Naive thymus-derived CD8-positive, alpha-beta T cell (primary cell): ENCODE measurements at places on chromosomes 16 and 17. TPM values are rescaled to one million over a fixed set of nuclear protein-coding genes. Genes with fewer than 3 reads are reported as not detected.

NHLRC4 gene
- total RNA-seq: 4.7 TPM

ASIC2 gene
- total RNA-seq: not detected

CHST4 gene
- total RNA-seq: not detected

GRCh38 chr17:67950945-67951344, 45.3 kb downstream of the C17orf58 start:
- DNase-seq: no peak

GRCh38 chr16:10368969-10369551, 16.8 kb upstream of the ATF7IP2 start:
- DNase-seq: no peak

- no peak for DNase-seq
Measured at GRCh38 chr16:4056161-4057105, 59.8 kb downstream of the ADCY9 start.

GRCh38 chr17:58007781-58008706, 998 bp upstream of the SRSF1 start:
- no peak for DNase-seq

MARVELD3 gene
- total RNA-seq: not detected

- no peak for DNase-seq
Measured at GRCh38 chr17:54007855-54008254, 185.1 kb downstream of the KIF2B start.

- DNase-seq: no peak
Measured at GRCh38 chr16:65377195-65377594, 255.3 kb upstream of the CDH11 start.

CRHR1 gene
- total RNA-seq: not detected

GRB7 gene
- total RNA-seq: not detected

- DNase-seq: no peak
Measured at GRCh38 chr17:33777674-33778073, 477.4 kb upstream of the CCL2 start.

SDK2 gene
- total RNA-seq: 11.3 TPM

DLX3 gene
- total RNA-seq: 0.18 TPM

GRCh38 chr16:86029131-86029741, 130.3 kb downstream of the IRF8 start:
- DNase-seq: no peak

GRCh38 chr17:75114552-75115314, 5.0 kb downstream of the ARMC7 start:
- DNase-seq: no peak

- no peak for DNase-seq
Measured at GRCh38 chr17:30926516-30926915, 4.8 kb downstream of the ADAP2 start.

DNA sequence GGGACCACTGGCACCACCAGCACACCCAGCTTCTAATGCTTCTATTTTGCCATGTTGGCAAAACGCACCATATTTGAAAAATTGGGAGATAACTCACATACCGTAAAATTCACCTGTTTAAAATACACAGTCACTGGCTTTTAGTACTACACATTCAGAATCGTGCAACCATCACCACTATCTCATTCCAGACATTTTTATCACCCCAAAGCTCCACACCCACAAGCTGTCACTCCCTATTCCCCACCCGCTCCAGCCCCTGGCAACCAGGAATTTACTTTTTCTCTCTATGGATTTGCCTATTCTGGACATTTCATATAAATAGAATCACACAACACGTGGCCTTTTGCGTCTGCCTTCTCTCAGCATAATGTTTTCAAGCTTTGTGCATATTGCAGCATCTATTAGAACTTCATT, 25.0 kb downstream of the PPL start:
- no peak for DNase-seq

- no peak for DNase-seq
Measured at GRCh38 chr17:65222214-65222738, 85.1 kb downstream of the RGS9 start.

GRCh38 chr17:67393809-67394397, 16.8 kb downstream of the PITPNC1 start:
- DNase-seq: no peak

DNA sequence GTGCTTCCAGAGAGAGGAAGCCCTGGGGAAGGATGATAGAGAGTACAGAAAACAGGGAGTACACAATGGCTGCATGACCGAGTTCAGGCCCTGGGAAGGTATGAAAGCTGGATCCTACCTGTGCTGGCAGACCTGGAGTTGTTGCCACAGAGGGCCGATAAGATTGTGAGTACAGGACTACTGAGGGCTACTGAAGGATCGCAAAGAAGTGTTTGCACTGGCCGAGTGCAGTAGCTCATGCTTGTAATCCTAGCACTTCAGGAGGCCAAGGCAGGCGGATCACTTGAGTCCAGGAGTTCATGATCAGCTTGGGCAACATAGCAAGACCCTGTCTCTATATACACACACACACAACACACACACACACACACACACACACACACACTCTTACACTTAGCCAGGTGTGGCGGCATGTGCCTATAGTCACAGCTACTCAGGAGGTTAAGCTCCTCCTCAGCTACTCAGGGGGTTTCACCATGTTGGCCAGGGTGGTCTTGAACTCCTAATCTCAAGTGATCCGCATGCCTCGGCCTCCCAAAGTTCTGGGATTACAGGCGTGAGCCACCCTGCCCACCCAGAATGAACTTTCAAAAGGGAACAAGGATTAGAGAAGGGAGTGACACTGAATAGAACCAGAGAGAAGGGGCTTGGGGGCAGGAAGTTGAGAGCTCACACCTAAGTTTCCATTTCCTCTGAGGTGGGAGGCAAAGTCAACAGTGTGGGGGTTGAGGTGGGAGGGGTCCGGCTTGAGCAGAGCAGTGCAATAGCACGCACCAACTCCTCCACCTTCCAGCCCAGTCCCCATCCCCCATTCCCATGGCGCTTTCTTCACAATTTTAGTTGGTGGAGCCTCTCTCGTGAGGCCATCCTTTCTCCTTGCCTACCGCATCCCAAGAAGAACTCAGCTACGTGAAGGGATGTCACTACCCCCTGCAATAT, 7.5 kb downstream of the SCIMP start:
- peak; percentile 54 for DNase-seq

KCNG4 gene
- not detected for total RNA-seq

NEUROD2 gene
- total RNA-seq: not detected

TPSD1 gene
- total RNA-seq: not detected

RNF222 gene
- total RNA-seq: 0.18 TPM

GRCh38 chr17:58338841-58339754, 10.5 kb upstream of the TSPOAP1 start:
- no peak for DNase-seq

- no peak for DNase-seq
Measured at GRCh38 chr16:17723531-17724134, 252.9 kb upstream of the XYLT1 start.

DNA sequence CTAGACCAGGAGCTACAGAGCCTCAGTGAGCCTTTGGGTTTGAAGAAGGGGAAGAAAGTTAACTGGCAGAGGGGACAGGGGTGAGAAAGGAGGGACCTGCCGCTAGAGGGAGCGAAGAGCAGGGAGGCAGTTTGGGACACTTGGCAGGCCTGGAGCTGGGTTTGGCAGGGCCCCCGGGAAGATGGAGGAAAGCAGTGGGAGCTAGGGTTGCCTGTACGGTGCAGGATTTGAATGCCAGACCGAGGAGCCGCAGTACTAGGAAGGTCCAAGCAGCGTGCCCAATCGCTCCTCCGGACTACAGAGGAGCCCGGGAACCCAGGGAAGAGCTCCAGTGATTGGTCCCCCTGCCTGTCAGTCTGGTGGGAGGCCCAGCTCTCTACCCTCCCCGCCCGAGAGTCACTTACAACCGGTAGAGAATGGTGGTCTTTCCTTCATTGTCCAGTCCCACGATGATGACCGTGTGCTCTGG, 1.3 kb downstream of the ARL5C start:
- peak; percentile 80 for DNase-seq

USH1G gene
- not detected for total RNA-seq

GRCh38 chr16:56450275-56450985, 702 bp downstream of the NUDT21 start:
- no peak for DNase-seq

DNA sequence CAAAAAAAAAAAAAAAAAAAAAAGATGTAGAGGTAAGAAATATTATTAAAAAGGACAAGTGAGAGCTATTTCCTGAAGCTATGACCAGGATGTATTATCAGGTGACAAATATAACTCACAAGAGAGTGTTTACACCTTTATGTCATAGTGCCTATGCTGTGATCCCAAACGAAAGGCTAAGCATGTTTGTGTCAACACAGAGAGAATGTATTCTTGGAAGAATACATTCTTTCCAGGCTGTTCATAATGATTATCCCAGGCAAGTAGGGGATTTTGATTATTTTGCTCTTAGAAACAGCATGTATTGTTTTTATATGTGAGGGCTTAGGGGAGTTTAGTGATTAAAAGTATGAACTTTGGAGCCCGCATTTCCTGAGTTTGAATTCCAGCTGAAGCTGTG, 175.0 kb downstream of the SPECC1 start:
- no peak for DNase-seq

PRSS53 gene
- 11.1 TPM for total RNA-seq

CNTNAP4 gene
- total RNA-seq: not detected

DNA sequence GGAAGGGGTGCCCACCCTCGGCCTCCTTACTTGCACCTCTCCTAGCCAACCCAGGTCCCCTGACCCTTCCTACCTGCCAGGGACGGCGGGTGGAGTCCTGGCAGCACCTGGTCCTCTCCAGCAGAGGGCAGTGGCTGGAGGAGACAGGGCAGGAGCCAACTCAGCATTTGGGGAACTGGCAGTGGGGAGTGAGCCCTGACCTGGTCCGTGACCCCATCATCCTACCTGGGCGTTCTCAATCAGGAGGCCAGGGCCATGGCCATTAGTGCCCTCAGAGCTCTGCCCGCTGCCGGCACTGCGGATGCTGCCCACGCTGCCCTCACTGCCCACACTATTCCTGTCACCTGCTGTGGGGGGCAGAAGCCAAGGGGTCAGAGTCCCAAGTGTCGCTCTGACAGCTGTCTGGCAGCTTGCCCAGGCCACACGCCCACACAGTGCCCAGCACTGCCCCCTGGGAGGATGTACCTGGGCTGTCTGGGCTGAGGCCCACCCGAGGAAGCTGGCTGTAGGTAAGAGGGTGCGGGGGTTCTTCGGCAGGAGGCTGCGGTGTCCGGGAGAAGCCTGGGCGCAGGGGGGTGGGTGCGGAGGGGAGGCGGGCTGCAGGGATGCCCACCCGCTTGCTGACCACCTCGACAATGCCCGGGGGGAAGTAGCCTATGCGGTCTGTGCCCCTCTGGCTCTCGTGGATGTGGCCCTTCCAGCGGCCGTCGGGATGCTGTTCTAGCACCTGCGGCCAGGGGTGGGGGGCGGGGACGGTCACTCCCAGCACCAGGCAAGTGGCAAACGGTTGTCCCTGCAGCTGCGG, 10.8 kb downstream of the CASKIN2 start:
- no peak for DNase-seq

IRF8 gene
- total RNA-seq: 17.8 TPM

DNA sequence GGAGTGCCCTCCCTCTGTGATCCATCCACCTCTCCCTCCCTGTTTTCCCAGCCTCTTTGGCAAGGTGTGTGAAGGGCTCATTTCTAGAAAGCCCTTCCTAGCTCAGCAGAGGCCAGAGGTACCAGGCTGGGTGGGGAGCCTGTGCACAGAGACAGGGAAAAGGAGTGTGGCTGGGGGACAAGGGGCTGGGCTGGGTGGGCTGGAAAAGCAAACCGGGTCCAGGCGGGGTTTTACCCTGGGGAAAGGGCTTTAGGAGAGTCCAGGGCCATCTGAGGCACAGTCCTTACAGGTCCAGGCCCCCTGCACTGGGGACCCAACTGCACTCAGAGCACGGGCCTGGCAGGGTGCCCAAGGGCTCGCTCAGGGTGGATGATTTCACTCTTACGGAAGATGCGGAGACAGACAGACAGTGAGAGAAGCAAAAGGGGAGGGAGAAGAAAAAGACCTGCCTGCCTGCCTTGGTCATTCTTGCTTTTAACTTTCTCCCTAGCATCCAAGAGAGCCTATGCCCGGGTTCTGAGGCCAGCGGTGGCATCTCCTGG, 7.0 kb downstream of the CRHR1 start:
- no peak for DNase-seq

DNA sequence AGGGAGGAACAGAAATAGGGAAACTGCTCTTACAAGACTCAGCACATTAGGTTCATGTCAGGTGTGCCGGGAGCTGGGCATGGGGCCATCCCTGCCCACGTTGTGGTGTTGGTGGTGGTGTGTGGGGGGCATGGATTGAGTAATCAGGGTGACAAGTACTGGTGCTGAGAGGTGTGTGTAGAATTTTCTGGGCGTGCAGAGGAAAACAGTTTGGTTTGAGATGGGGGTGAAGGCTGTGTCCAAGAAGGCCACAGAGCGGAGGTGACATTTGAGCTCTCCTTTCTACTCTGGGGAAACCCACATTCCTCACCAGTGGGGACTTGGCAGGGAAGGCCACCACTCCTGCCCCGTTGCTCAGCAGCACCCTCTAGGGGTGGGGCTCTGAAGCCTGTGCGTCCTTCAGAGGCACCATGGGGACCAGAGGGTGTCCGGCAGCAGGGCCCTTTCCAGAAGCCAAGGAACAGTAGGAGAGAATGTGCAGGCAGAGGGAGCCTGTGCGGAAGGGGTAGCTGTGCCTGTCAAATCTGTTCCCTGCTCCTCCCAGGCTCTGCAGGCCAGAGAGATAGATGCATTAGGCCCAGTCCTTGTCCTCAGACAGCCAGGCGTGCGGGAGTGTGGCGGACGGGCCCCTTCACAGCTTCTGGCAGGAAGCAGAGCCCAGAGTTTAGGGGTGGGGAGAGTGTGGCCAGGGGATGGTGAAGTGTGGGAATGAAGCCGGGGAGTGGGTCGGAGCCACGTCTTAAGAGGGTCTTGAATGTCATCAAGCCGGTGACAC, 48.7 kb upstream of the GSE1 start:
- no peak for DNase-seq

GRCh38 chr16:53465606-53466280, 31.5 kb downstream of the RBL2 start:
- no peak for DNase-seq

GRCh38 chr16:27781195-27781524, 231.2 kb downstream of the KATNIP start:
- no peak for DNase-seq

SMIM22 gene
- total RNA-seq: not detected

DNA sequence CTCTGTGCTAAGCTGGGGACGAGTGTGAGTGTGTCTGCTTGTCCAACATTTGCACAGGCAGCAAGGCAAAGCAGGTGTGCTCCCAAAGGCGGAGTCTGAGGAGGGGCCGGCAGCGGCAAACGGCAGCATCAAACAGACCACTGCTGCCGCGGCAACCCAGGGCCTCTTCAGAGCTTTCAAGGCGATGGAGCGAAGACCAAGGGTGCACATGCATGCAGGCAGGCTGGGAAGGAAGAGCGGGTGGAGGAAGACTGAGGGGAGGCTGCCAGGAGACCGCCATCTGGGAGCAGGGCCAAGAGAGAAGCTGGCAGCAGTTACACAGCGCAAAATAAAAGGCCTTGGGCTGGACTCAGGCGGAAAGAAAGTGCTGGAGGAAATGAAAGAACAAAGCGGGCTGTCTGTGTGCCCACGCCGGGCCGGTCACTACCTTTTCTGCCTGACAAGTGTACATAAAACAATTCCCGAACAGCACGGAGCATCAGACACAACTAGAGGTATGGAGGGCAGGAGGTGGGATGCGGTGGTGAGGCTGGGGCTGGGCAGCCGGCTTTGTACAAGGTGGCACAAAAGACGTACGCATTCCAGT, 8.5 kb downstream of the TIMM22 start:
- DNase-seq: peak; percentile 8
